ENCODE measurements at places on chromosomes 11 and 22.
A peak's percentile ranks its signal among the peaks of the same experiment; 100 is the strongest.

- no peak for DNase-seq
These were observed 53.8 kb upstream of the CAPRIN1 start for GRCh38 chr11:33997584-33998251.

DNA sequence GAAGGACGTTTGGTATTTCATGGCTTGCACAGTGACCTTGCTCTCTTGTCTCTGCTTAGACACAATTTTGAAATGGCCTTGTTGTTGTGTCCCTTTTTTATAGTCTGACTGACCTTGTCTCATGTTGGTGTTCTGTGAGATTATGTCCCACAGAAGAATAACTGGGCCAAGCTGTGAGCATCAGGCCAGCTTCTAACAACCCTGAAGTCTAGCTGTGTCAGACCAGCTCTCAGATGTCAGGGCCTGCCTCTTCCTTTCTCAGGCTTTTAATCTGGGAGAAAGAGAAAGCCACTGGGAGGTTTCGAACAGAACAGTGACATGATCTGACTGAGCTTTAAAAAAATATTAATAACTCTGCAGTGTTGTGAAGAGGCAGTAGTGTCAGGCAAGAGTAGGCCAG is 2.0 kb upstream of the UEVLD start:
- DNase-seq: no peak

- peak; percentile 34 for DNase-seq
These were observed 367.9 kb downstream of the METTL15 start for GRCh38 chr11:28476049-28476448.

GRCh38 chr11:2643746-2644145 is 56.0 kb downstream of the KCNQ1OT1 start:
- no peak for DNase-seq

GRCh38 chr11:34546511-34547209 is 33.1 kb upstream of the ELF5 start:
- DNase-seq: no peak

- DNase-seq: no peak
These were observed 773.2 kb downstream of the DLG2 start for GRCh38 chr11:84853841-84854497.

DNA sequence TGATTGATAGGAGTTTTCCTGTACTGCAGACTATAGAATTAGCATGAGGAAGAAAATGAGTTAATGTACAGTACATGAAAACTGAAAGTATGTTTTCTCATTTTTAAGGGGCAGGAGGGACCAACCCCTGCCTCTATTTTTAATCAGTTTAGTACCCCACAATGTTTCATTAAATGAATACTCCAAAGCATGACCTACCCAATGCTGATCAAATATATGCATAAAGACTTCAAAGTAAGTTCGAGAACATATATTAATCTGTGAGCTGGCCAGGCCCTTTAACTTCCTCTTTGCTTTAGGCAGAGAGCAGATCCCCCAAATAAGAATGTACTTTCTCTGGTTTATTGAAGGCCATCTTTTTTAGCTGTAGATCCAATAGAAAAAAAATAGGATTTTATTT is 161.0 kb downstream of the FCHSD2 start:
- no peak for DNase-seq

GRCh38 chr22:40426594-40427333 is 56.4 kb downstream of the SGSM3 start:
- no peak for DNase-seq

DNA sequence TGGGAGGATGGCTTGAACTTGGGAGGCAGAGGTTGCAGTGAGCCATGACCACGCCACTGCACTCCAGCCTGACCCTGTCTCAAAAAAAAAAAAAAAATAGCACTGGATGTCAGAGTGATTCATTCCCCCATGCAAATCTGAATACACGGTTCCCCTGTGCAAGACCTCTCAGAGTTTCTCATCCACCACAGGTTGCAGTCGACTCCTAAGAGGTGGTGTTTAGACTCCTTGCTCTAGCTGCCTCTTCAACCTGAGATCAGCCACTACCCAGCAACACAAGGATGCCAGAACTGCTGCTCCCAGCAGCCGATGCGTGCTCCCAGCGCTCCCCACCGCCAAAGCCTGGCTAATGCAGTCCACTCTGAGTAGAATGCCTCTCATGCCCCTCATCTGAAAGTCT is 97.5 kb downstream of the PARVA start:
- DNase-seq: no peak

DNA sequence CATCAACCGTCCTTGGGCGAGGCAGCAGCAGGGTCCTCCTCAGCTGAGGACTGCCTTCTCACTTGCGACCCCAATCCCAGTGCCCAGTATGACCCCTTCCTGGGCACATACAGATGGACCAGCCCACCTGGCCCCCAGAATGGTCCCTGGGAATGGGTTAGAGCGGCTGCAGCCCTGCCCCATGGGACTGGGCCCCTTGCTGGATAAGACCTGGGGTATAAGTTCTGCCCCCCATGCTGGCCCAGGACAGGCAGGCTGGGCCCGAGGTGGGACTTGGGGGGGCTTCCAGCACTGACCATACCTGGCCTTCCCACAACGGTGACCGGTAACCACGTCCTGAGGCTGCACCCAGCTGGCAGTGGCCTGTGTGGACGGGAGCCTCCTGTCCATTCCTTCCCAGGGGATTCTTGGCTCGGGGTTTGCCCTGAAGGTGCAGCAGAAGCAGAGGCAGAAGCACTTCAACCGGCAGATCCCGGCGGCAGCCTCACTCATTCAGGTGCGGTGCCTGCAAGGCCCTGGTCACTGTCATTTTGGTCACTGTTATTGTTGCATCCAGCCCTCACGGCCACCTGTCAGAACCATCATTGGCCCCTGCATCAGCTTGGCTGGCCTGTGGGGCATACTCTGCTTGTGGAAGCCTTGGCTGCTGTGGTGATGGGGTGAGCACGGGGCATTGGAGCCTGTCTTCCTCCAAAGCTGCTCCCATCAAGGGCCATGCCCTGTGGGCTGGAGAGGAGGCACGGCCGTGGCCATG is 114.8 kb downstream of the KCNQ1OT1 start:
- DNase-seq: no peak

- DNase-seq: no peak
These were observed 793.3 kb upstream of the ARHGAP42 start for GRCh38 chr11:99893811-99894210.

DNA sequence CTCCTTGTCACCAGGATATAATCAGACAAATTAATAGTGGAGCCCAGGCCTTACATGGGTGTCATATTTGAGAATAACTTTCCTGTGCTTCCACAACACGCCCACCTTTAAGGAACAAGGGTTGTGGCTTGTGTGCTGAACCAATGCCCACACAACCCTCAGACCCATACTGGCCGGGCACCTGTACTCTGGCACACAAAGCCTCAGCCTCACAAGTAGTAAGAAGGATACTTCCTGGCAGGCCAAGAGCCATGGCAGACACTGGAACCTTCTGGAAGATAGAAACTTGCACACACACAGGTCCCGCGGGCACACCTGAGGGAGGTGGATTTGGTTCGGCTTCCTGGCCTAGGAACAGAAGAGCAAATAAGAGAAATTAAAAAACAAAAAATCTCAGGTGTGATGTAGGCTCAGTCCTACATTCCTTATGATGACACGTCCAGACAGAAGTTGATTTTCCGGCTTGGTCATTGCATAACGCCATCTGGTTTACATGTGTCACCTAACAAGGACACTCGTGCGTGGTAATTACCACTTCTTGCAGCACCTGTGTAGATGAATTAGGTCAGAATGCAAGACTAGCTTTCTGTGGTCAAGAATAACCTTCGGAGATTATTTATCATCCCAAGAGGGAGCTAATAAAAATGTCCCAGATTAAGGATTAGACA is 5.8 kb upstream of the BRD1 start:
- no peak for DNase-seq

- no peak for DNase-seq
These were observed 28.3 kb downstream of the NECTIN1 start for GRCh38 chr11:119700536-119701346.

Data from forelimb muscle (tissue), 1 donor.